WTC11 (cell line): ENCODE measurements at places on chromosomes 1 and 21. TPM values are rescaled to one million over a fixed set of nuclear protein-coding genes. Genes with fewer than 3 reads are reported as not detected.
A peak's percentile ranks its signal among the peaks of the same experiment; 100 is the strongest.

NHLH1 gene
- total RNA-seq: 0.69 to 0.70 TPM (median 0.69 TPM) in 3 replicates

CHRM3 gene
- total RNA-seq: 6.9 to 8.4 TPM (median 8.3 TPM) in 3 replicates

DNA sequence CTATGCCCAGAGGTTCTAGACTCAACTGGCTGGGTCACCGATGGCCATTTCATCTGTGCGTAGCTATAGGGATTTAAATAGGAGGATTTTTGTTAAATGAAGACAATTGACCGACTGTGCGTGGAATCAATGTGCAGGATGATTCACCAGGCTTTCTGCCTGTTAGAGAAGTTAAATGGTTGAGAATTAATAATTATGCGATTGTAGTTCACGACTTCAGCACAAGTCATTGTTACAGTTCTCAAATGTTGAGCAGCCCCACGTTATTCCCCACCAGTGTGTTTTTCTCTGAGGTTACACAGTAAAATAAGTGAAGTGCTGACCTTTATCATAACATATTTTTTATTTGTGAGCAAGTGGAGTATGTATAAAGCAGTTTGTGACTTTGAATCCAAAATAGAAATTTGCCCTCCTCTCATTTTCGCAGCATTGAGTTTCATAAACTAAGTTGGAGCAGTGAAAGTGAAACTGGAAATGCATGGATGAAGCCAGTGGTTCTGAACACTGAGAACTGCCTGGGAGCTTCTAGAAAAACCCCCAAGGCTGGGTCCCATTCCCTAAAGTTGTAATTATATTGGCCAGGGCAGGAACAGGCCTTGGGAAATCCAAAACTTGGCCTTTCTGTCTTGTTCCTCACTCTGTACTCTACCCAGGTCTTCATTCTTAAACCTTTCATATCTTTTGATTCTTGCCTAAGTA lies 102.6 kb downstream of the GALNT2 start:
- H3K27me3 ChIP-seq: no peaks in the 10 kb centered on the region
- peak overlapping the region; percentile 58 for H3K27ac ChIP-seq
- DNase-seq: no peak
- H3K4me1 ChIP-seq: peaks cover 59% of the 10 kb centered on the region
- H3K4me3 ChIP-seq: no peak overlapping the region

DNA sequence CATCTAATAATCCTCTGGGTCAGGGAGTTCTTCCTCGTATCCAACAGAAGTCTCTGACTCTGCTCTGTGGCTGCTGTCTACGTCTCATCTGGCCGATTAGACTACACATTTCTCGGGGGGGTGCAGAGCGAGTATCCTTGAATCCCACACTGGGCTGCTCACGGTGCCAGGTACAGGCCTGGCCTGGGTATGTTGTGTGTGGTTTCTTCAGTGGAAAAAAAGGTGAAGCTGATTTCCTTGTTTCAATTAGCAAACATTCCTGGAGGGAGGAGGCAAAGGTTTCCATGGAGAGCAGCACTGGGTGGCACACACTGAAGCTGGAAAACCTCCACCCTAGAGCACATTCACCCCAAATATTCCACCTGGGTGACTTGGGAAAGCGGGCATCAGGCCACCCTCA lies 2.0 kb upstream of the RAB7B start:
- H3K36me3 ChIP-seq: no peaks in the 10 kb centered on the region
- H3K27me3 ChIP-seq: peaks cover 8% of the 10 kb centered on the region; the same call in 1 of the 2 replicates

TMPRSS15 gene
- total RNA-seq: not detected in 3 replicates

- no peaks in the 10 kb centered on the region for H3K27me3 ChIP-seq
- H3K4me1 ChIP-seq: peaks cover 10% of the 10 kb centered on the region
- H3K4me3 ChIP-seq: no peak overlapping the region
- DNase-seq: peak; percentile 55
Observed at GRCh38 chr1:207811920-207812720, 60.3 kb downstream of the CD46 start.

GRCh38 chr1:200035397-200035955 lies 8.0 kb downstream of the NR5A2 start:
- peak overlapping the region; percentile 71 for H3K27ac ChIP-seq
- H3K4me1 ChIP-seq: peaks cover 28% of the 10 kb centered on the region
- no peak overlapping the region for H3K4me3 ChIP-seq
- DNase-seq: no peak
- H3K36me3 ChIP-seq: no peaks in the 10 kb centered on the region

PLA2G2C gene
- total RNA-seq: not detected in 3 replicates

DNA sequence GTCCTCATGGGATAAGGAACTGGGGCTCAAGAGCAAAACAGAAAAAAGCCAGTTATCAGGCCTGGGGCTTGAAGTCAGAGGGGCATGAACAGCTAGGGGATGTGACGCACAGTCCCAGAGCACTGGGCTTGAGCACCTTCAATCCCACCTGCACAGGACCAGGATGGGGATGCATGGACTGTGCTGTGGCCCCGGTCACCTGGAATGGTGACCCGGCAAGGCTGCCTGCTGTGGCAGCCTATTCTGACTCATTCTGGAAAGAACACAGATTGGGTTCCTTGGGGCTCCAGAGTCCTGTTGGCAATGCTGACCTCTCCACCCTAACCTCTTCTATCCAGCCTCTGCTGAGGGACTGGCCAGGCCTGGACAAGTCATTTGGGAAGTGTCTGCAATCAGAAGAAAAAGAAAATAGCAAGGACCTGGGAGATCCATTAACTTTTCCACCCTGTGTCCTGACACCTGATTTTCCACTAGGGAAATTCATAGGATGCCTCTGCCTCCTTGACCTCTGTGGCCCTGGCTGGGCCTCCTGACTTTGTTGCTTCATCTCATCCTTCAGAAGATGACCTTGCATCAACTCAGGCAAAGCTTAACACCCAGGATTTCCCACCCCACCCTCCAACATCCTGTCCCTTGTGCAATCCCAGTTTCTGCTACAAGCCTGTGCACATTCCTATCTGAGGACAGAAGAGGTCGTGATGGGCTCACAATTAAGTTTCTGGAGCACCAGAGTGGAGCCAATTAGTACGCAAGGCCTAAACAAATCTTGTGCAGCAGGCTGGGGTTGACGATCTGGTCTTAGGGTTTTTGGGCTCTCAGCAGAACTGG lies 17.9 kb upstream of the FMOD start:
- DNase-seq: no peak
- no peak overlapping the region for H3K27ac ChIP-seq
- H3K27me3 ChIP-seq: peaks cover 8% of the 10 kb centered on the region
- no peaks in the 10 kb centered on the region for H3K36me3 ChIP-seq
- no peak overlapping the region for H3K4me3 ChIP-seq

DNA sequence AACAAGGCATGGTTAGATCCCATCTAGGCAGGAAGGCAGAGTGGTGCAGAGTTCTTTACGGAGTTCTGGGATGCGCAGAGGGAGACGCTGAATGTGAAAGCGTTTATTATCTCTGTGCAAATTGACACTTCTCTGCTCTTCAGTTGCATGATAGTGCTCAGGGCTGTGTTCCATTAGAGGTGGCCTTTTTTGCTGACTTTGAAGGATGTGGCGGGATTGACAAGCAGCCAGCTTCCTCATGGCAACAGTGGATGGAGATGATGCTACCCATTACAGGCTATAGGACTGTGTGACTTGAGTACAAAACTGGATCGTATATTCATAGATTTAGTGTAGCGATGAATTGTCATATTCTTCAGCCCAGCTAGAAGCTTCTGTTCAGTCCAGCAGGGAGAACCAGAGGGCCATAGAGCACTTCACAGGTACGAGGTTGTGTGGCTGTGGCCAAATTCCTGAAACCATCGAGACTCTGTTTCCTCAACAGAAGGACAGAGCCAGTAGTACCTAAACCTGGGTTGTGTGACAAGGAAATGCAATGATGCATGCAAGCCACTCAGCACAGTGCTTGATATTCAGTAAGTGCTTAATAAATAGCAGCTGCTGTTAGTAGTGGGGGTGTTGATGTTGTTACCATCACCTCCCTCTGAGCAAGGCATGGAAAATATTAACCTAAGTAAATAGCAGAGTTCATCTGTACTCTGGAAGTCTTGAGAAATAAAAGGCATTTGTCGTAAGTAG lies 430.0 kb upstream of the KAZN start:
- H3K4me3 ChIP-seq: no peak overlapping the region
- no peak for DNase-seq
- peaks cover 20% of the 10 kb centered on the region for H3K4me1 ChIP-seq
- H3K27ac ChIP-seq: no peak overlapping the region
- peaks cover 7% of the 10 kb centered on the region for H3K36me3 ChIP-seq

DNA sequence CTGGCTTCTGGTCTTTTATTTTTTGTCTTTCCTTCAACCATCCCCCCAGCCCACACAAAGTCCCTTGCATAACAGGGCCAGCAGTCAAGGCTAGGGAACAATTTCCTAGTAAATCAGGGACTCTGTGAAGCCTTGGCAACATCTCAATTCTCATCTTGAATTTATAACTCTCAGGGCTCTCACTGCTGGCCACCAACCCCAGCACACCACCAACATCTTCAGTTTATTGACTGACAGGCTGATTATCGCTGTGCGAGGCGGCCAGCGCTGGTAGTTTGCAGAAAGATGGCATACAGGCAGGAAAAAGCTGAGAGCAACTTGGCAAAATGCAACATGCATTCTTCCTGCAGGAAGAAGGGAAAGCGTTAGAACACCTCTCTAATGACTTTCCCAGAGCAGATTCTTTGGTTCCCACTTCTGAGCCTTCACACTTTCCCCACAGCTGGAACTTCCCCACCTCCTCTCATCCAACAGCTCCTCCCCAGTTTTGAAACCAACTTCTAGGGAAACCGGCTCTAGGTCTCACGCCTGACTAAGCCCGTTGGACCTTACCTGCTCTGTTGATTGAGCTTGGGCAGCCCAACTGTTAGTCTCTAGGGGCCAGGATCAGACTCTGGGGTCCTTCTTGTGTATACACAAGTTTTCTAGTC lies 26.3 kb upstream of the CSF1 start:
- peaks cover 20% of the 10 kb centered on the region for H3K4me1 ChIP-seq
- H3K36me3 ChIP-seq: no peaks in the 10 kb centered on the region
- no peak overlapping the region for H3K4me3 ChIP-seq

- no peaks in the 10 kb centered on the region for H3K36me3 ChIP-seq
- no peak overlapping the region for H3K4me3 ChIP-seq
- DNase-seq: peak; percentile 26
- H3K27ac ChIP-seq: no peak overlapping the region
Observed at GRCh38 chr1:38527373-38527966, 332.1 kb downstream of the RRAGC start.

FASLG gene
- not detected in 3 replicates for total RNA-seq

RALGPS2 gene
- total RNA-seq: 33.8 to 38.0 TPM (median 37.0 TPM) in 3 replicates
